Stimulated activated CD4-positive, alpha-beta T cell treated with anti-CD3 and anti-CD28 coated beads, TNF-alpha, amount 100 ng/mL, for 1 hour (primary cell): ENCODE measurements at places on chromosomes 3 and 15.

GRCh38 chr15:52163321-52164190, 27.6 kb downstream of the GNB5 start:
- no peak for DNase-seq

GRCh38 chr3:88807491-88808105, 299.8 kb upstream of the EPHA3 start:
- no peak for DNase-seq

GRCh38 chr3:37058117-37058516, 64.8 kb downstream of the MLH1 start:
- DNase-seq: no peak

DNA sequence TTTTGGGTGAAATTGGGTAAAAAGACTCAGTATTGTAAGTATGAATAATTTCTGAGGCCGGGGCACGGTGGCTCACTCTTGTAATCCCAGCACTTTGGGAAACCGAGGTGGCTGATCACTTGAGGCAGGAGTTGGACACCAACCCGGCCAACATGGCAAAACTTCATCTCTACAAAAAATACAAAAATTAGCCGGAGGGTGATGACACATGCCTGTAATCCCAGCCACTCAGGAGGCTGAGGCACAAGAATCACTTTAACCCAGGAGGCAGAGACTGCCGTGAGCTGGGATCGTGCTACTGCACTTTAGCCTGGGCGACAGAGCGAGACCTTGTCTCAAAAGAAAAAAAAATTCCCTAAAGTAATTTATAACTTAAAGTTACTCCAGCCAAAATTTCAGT, 162.2 kb downstream of the APBA2 start:
- no peak for DNase-seq
